Activated CD8-positive, alpha-beta T cell treated with anti-CD3 and anti-CD28 coated beads for 36 hours (primary cell): ENCODE measurements at places on chromosomes 12 and 14.

DNA sequence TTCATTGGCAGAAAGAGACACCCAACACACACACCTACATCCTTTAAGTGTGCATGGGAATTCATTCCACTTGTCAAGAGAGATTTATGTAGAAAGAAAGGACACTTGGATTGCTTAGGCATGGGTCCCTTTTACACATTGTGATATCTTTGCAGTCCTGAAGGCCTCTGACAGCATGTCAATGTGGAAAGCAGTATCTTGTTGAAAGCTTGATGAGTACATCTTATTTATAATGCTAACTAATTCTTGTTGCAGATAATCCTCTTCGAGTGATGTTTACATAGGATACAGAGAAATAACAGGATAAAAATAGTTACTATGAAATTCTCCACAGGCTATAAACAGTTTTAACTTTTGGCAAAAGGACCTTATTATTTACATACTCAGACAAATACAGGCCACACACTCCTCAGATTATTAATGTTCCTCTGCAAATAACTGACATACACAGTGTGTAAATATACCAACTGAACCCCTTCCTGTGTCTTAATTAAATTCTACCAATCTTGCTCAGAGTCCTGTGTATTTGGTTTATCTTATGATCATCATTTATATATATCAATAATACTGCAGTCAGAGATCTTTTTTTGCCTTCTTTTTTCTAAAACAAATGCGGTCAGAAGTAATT, 111.8 kb upstream of the DIO2 start:
- DNase-seq: no peak

- no peak for DNase-seq
Observed at GRCh38 chr12:26226122-26226521, 30.7 kb downstream of the SSPN start.

- DNase-seq: peak; percentile 20
Observed at GRCh38 chr14:53963320-53964227, 6.9 kb upstream of the BMP4 start.

DNA sequence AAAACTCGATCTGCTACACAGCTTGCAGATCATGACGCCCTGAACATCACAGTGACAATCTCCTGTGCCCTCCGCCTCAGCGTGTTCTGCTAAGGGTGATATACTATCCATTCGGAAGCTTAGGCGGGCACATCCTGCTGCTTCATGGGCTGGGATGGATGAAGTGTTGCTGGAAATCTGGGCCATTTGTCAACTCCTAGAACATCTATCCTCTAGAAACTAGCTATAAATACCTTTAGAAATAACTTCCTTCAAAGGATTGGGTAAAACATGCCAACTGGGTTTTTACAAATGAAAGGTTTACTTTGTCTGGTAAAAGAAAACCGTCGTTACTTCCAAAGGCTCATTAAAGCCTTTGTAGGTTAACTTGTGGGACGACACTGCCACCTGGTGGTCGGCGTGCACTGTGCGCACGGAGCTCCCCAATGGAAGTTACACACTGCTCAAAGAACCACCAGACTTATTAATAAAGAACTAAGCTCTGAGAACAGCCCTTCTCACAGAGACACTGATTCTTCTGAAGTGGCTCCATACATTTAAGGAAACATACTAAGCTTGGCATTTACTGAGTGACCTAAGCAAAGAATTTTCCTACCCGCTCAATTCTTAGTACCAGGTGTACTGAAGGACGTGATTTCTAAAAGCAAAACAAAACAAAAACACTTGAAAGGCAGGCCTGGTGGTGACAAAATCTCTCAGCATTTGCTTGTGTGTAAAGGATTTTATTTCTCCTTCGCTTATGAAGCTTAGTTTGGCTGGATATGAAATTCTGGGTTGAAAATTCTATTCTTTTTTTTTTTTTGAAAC, 21.6 kb upstream of the CACNA2D4 start:
- DNase-seq: peak; percentile 92

- no peak for DNase-seq
Observed at GRCh38 chr12:131740626-131741025, 29.7 kb downstream of the SFSWAP start.

DNA sequence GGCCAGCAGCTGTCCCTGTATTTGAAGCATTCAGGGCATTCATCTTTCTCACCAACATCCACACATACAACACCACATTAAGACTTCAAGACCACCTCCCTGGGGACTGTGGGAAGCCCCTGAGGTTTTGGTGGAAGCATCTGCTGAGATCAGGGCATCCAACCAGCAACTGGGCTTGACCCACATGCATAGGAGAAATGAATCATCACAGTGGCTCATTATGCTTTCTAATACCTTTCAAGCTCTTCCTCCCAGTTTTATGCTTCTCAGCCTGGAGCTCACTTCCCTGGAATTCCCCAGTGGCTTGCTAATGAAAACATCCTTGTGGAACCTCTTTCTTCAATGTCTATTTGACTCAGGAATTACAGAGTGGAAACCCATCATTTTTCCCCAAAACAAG, 21.4 kb upstream of the CMKLR1 start:
- DNase-seq: no peak

GRCh38 chr12:92933606-92934005, 4.5 kb upstream of the EEA1 start:
- DNase-seq: no peak

DNA sequence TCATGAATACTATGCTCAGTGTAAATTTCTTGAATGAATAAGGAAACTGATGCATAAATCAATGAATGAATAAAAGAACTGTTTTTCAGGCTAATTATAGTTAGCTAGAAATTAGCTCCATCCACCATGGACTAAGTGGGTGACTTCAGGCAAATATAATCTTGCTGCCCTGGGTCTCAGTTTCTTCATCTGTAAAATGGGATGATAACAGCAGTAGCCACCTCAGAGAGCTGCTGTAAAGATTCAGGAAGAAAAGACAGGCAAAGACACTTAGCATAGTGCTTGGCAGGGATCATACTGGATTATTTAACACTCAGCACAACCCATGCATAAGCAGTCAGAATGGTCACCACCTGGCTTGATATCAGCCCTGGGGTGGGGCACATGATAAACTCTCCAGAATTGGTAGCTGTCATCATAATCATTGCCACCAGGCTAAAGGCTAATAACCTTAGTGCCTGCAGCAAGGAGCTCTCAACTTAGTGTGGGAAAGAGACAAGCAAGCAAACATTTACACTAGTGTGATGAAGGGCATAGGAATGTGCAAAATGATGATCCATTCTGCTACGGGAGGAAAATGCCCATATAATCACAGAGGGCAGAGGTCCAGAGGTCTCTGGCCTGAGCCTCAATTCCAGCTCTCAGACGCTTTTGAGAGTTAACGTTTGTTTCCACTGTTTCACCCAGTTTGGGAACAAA, 234.7 kb upstream of the TBX3 start:
- no peak for DNase-seq

GRCh38 chr12:31106101-31106803, 32.6 kb downstream of the DDX11 start:
- no peak for DNase-seq

- no peak for DNase-seq
Observed at GRCh38 chr12:21891751-21892217, 49.4 kb downstream of the ABCC9 start.

- peak; percentile 86 for DNase-seq
Observed at GRCh38 chr14:20682435-20683124, 1.8 kb upstream of the RNASE4 start.

- DNase-seq: no peak
Observed at GRCh38 chr14:24700511-24700910, 66.5 kb upstream of the GZMB start.
